Stimulated activated CD8-positive, alpha-beta memory T cell treated with anti-CD3 and anti-CD28 coated beads, Interleukin-7, amount 100 ng/mL, for 1 hour (primary cell): ENCODE measurements at places on chromosomes 11 and 22.

GRCh38 chr11:76238551-76238950, 32.2 kb upstream of the WNT11 start:
- DNase-seq: no peak

DNA sequence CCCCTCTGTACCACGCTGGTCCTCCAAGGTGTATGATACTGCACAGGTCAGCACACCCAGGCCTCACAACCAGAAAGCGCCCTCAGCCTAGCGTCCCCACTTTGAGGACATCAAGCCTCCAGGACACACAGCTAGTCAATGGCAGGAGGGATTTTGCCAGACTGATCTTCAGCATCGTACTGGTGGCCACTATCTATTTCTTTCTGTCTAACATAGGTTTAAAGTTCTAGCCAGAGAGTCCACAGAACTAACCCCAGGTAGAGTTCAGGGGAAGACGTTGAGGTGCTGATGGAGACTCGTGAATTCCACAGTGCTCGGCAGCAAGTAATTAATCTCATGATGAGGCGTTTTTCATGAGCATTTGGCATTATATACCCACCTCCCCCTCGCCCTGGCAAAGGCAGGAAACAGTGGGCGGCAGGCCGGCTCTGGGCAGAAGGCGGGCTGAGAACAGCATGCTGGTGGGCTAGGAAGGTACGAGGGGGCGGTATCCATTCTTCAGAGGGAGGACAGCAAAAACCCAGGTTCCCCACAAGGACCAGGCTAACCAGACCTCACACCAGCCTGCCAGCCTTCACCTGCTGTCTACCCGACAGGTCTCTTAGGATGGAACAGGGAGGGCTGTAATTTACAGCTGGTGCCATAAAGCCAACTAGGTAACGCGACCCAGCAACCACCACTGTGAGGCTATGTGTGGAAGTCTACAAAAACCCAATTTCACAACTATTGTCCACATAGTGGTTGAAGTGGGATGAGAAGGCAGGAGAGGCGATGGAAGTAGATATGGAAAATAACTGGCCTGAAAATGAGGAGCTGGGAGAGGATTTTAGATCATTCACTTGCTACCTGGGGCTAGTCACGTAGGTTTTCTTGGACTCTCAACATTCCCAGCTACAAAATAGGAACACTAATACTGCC, 18.5 kb downstream of the MYH9 start:
- no peak for DNase-seq

- no peak for DNase-seq
These were observed 20.8 kb downstream of the KRTAP5-6 start for GRCh38 chr11:1717745-1718144.

- no peak for DNase-seq
These were observed 10.6 kb downstream of the TEAD1 start for GRCh38 chr11:12684816-12685215.

DNA sequence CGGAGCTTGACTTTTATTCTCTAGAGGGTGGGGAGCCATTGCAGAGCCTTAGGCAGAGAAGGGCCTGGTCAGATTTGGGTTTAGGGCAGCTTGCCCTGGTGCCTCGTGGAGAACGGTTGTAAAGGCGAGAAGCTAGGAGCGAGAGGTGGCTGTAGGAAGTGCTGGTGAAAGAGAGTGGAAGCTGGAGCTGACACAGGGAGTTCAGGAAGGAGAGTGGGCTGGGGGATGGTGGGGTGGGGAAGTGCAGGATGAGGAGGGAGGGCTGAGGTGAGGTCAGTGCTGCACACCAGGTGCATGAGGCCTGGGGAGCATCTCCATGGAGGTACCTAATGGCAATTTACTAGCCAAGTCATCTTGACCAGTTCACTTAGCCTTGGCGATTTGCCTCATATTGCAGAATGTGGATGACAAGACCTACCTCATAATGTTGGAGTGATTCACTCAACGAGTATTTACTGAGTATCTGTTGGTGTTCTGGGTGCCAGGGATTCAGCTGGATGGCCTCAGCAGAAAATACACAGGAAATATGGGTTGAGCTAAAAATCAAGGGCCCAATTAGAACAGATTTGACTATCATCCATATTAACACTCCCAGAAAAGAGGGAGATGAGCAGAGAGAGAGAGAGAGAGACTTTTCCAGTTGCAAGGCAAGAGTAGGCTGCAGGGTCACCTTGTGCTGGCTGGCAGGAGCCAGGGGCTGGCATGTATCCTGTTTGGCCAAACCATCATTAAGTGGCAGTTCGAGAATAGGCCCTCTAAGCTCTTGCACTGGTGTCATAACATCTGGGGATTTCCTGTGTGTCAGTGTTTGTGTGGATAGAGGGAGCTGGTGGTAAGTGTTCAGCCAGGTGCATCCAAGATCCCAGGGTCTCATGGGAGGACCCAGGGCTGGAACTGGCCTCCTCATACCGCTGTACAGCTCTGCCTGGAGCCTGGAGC, 44.4 kb upstream of the CLDN5 start:
- no peak for DNase-seq

DNA sequence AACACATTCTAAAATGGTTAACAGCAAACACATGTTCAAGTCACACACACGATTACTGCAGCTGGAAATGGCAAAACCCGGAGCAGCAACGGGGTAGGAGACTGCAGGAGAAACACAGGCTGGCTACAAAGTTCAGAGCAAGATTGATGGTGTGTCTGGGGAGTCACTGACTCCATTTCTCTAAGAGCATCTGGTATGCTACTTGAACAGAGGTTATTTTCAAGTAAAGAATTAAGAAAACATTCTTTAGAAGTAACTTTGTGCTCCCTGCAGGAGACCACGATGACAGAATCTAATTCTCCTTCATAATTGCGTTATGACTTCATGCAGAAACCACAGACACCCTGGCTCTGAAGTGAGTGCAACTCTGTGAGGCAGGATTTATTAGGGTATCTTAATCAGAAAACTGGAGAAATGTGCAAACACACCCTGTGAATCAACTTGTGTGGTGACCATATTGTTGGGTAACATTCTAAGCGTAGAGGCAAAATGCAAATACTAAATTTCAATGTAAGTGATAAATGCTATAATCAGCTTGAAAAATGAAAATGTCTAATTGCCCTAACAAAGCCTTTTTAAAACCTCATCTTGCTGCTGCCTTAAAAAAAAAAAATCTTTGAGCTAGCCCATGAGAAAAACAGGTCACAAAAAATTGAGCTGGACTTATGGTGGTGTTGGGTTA, 303.0 kb downstream of the CADM1 start:
- DNase-seq: no peak

DNA sequence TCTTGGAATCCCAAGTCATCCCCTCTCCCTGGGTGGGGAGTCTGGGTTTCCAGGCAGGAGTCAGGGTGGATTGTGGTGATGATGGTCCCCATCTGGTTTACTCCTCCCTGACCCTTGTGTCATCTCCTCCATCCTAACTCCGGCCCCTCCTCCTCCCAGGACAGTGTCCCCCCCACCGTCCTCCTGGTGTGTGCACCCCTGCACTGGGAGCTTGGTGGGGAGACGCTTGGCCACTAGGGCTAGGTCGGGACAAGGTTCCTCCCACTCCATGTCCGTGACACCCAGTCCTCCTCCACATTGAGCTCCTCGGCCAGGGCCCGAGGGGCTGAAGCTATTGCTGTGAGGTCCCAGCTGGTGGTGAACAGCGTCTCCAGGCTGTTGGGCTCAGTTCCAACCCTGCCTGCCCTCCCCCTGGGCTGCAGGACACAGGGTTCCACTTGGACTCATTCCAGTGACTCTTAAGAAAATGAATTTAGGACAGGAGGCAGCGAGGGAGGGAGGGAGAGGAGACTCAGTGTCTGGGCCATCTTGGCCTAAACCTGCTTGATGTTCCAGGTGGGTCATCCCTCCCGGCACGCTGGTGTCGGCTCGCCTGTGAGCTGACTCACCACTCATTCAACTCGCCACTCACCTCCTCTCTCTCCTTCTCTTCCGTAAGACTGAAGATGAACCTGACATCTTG, 433.2 kb downstream of the TBC1D22A start:
- no peak for DNase-seq

DNA sequence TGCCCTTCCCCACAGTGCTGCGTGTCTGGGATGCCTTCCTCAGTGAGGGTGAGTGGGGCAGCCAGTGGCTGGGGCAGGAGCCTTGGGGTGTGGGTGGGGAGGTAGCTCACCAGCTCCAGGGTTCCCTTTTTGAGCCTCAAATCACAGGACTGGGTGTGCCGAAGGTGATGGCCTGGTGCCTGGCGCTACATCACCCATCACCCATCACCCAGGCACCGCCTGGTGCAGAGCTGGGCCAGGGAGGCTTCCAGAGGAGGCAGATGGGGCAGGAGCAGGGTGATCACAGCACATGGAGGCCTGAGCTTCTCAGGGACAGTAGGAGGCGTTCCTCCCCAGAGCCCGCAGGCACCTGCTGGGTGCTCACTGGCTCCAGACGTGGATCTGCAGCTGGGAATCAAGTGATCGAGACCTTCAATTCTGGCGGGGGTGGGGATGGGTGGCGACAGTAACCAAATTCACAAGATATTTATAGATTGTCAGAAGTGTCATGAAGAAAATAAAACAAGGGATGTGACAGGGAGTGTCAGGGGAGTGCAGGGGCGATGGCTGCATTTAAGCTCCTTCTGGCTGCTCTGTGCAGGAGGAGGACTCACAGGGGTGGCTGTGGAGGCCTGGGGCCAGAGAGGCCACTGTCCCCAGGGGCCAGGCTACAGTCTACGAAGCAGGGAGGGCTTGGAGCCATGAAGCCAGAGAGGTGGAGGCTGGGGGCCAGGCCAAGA, 3.2 kb downstream of the TBC1D10C start:
- no peak for DNase-seq

DNA sequence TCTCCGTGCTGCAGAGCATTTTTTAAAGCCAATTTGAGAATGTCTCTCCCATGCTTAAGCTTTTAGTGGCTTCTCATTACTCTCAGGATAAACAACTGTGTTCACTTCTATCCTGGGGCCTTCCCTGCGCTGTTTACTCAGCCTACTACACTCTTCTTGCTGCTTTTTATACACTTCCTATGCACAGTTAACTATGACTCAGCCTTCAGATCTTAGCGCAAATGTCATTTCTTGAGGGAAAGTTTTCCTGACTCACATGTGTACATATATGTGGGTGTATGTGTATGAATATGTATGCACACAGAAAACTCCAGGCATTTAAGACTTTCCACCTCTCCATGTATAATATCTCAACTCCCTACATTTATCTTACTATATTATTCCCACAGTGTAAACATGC, 9.8 kb downstream of the THAP12 start:
- DNase-seq: no peak

- DNase-seq: no peak
These were observed 5.8 kb downstream of the FADS2 start for GRCh38 chr11:61833926-61834277.

- no peak for DNase-seq
These were observed 64.4 kb downstream of the INSC start for GRCh38 chr11:15179167-15179566.

GRCh38 chr11:133403900-133404299, 128.4 kb downstream of the OPCML start:
- DNase-seq: no peak

GRCh38 chr11:60338053-60338452, 11.0 kb downstream of the MS4A6E start:
- no peak for DNase-seq

GRCh38 chr11:41534391-41534790, 74.9 kb upstream of the LRRC4C start:
- no peak for DNase-seq

GRCh38 chr11:30889143-30889794, 303.1 kb upstream of the MPPED2 start:
- no peak for DNase-seq

- peak; percentile 98 for DNase-seq
These were observed at the start of gene GANAB for GRCh38 chr11:62645946-62646824. TSS of gene GANAB (minus strand) at chr11:62646613. CDS start at chr11:62646599, 14 bp downstream.

DNA sequence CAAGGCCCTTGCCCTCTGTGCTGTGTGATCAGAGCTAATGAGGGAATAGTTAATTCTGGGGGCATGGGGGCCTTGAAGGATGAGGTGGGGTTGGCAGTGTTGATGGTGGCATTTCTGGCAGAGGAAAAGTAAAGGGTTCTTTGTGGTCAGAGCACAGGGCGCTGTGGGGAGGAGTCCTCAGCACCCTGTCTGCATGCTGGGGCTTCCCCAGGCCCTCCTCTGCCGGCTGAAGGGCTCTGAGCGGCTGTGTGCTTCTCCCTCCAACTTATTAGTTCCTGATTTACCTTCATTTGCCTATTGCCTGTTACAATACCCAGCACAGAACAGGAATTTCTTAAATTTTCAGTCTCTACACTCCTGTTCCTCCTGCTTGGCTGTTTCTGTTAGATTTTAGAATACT, 122.8 kb downstream of the HIPK3 start:
- no peak for DNase-seq

GRCh38 chr11:125226706-125227105, 62.2 kb downstream of the PKNOX2 start:
- no peak for DNase-seq

GRCh38 chr11:72821920-72822799, 7.9 kb downstream of the ATG16L2 start:
- peak; percentile 53 for DNase-seq
